Small intestine (tissue), 16 donors: ENCODE measurements at places on chromosomes 4 and X. TPM values are rescaled to one million over a fixed set of nuclear protein-coding genes. Genes with fewer than 3 reads are reported as not detected.

- no peak overlapping the region for H3K27ac ChIP-seq
- no peaks in the 10 kb centered on the region for H3K36me3 ChIP-seq
- no peak overlapping the region for H3K4me3 ChIP-seq
- no peaks in the 10 kb centered on the region for H3K4me1 ChIP-seq
Observed at GRCh38 chr4:89625599-89626293, 211.2 kb downstream of the SNCA start.

- H3K27ac ChIP-seq, result no peak overlapping the region
- H3K4me1 ChIP-seq, result peaks cover 3% of the 10 kb centered on the region
- DNase-seq, result peak; percentile 85
- H3K36me3 ChIP-seq, result peaks cover 49% of the 10 kb centered on the region
Observed at GRCh38 chr4:87375719-87376291, 15.2 kb downstream of the HSD17B11 start.

DNA sequence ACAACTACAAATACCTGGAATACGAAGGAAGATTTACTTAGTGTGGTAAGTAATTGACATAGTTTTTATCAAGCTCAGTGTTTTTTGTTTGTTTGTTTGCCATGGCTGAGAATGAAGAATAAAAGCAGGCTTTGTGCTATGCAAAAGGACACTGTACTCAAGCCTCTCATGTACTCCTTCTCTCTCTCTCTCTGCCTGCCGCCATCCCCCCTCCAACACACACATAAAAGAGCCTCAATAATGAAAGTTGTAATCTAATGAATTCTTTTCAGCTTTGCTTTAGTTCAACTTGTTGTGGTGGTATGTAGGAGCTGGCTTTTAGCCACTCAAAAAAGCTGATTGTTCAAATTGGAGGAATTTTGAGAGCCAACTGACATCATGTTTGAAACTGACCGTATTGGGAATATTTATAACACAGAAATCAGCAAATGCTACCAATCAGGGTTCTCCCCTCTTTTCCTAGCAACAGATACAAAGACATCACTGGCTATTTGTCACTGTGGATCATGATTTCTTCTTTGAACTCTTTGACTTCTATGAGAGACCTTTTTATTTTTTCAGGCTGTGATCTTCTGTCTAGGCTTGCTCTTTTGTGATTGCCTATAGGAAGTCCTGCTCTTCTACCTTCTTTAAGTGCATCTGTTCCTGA lies 1148.8 kb downstream of the RAPGEF2 start:
- H3K36me3 ChIP-seq, result no peaks in the 10 kb centered on the region
- no peak overlapping the region for H3K4me3 ChIP-seq
- no peak overlapping the region for H3K27ac ChIP-seq
- no peak for DNase-seq
- H3K4me1 ChIP-seq, result no peaks in the 10 kb centered on the region

DNA sequence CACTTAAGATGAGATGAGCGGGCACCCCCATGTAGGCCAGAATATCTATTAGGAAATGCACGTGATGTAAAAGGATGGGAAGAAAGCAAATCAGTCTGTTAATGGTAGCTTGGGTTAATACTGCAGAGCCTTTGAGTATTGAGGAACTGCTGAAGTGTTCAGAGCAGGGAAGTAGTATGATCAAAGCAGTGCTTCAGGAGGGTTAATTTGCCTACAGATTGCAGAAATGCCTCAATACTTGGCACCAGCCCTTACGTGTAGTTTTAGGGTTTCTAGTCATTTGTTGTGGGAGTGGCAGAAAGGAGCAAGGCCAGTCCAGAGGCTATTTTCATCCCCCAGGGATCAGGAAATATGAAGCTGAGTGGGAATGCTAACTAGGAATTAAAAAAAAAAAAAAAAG lies 19.7 kb downstream of the ZFX start:
- H3K36me3 ChIP-seq, result no peaks in the 10 kb centered on the region
- no peak overlapping the region for H3K4me3 ChIP-seq
- peaks cover 3% of the 10 kb centered on the region for H3K4me1 ChIP-seq
- no peak overlapping the region for H3K27ac ChIP-seq

DNA sequence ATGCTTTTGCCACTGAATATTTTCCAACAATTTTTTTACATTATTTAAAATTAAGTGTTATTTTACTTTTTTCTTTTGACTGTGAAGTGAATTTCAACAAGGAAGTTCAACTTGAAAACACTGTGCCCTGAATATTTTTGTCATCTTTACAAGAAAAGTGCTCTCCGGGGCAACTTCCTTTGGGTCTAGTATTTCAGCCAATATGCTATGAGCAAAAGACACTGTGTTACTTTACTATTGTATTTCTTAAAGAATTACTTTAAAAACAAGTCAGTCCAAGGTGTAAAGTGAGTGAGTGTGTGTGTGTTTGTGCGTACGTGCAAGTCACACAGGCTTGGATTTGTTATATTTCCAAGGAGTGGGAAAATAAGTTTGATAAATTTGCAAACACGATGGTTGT lies 7.6 kb upstream of the USP53 start:
- H3K4me3 ChIP-seq, result no peak overlapping the region
- H3K36me3 ChIP-seq, result no peaks in the 10 kb centered on the region
- H3K27me3 ChIP-seq, result no peaks in the 10 kb centered on the region
- no peak overlapping the region for H3K27ac ChIP-seq

GRCh38 chr4:11428899-11429698 lies 405 bp upstream of the HS3ST1 start:
- peaks cover 5% of the 10 kb centered on the region for H3K4me1 ChIP-seq
- peak; percentile 95 for DNase-seq
- no peaks in the 10 kb centered on the region for H3K27me3 ChIP-seq
- peak overlapping the region; percentile 94 for H3K27ac ChIP-seq

Gene REPS2
- polyA plus RNA-seq, result 1.3 TPM
